ENCODE measurements at places on chromosomes 4 and X. TPM values are rescaled to one million over a fixed set of nuclear protein-coding genes. Genes with fewer than 3 reads are reported as not detected.

DNA sequence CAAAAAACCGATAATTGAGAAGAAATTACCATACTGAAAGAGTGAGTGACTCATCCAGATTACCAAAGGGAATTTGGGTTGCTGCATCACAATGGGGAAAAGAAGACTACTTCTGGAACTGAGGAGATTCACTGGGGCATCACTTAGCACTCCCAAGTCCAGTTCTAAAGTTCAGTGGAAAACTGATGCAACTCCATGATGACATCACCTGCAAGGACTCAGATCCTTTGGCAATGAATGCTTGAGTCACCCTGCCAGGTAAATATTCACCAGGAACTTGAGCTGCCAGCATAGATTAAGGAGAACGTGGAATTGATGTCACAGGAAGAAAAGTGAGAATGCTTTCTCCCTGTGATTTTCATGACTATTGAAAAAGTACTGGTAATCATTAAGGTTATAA is 32.0 kb upstream of the SMIM10L2A start:
- DNase-seq: no peak

DNA sequence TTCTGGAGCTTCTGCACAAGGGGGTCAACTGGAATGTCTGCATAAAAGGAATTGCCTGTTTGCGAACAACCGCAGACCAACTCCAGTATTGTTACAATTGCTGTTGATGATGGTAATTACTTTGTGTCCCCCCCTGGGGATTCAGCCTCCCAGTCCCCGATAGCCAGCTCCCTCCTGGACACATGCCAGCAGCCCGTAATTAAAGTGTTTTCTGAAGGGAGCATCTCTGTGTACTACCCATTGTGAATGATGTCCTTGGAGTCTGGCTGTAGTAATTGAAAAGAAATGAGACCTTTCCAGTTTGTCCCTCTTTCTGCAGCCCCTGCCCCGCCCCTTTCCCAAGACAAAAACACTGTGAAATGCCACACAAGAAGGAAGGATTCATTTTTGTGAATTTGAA is 377.1 kb upstream of the LCORL start:
- DNase-seq: no peak

GRCh38 chrX:23773601-23774175 is 9.3 kb upstream of the SAT1 start:
- DNase-seq: no peak

GRCh38 chr4:116066711-116067245 is 953.4 kb upstream of the NDST4 start:
- DNase-seq: no peak

GRCh38 chr4:91113130-91113706 is 986.0 kb downstream of the CCSER1 start:
- DNase-seq: no peak

Gene DOK7
- total RNA-seq: 0.39 TPM
